ENCODE measurements at places on chromosomes 13 and 19.

DNA sequence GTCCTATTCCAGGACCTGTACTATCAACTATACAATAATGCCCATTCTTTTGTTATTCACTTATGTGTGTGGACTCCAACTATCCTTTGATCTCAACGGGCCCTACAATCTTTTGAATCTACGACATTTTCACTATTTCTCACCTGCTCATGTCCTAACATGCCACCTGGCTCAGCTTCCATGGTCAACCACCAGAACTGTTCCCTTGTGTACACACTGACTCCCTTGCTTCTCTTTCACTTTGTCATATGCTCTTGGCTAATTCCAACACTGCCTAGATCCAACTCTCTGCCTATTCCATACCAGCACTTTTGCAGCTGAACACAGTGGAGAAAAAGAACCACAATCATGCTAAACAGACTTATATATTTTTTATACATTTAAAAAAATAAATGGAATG, 53.1 kb downstream of the MICU2 start:
- no peak for DNase-seq

DNA sequence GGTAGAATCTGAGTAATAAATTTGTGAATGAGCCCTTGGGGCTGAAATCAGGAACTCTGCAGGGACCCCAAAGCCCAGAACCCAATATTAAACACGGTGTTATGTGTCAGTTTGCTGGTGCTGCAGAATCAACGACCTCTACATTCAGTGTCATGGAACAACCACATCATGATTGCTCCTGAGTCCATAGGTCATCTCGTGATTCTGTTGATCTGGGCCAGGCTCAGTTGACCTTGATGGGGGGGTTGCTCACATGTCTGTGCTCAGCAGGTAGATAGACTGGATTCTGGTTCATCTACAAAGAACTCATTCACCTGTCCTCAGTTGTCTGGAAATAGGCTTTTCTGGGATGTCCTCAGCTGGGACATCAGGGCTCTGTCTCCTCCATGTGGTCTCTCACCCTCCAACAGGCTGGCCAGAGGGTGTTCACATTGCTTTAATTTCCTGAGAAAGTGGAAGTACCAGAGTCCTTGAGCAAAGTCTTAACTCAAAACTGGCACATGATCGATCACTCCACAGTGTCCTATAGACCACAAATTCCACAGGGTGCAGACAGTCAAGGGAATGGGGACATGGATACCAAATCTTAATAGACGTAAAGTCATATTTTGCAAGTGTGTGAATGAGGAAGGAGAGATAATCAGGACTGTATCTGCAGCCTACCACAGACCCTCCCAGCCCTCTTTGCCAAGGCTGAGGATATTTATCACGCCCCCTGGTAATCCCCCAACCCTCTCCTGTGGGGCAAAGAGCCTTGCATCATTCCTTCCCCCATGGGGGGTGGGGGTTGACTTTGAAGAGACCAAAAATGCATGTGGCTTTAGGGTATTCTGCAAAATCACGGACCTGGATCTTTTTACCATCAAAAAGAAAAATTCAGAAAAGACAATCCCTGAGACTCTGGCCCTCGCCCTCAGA, 39.3 kb upstream of the IGFL1 start:
- no peak for DNase-seq

GRCh38 chr19:33416307-33417215, 43.1 kb downstream of the CEBPG start:
- DNase-seq: peak; percentile 68

GRCh38 chr13:102869948-102870676, 24.3 kb downstream of the ERCC5 start:
- no peak for DNase-seq

DNA sequence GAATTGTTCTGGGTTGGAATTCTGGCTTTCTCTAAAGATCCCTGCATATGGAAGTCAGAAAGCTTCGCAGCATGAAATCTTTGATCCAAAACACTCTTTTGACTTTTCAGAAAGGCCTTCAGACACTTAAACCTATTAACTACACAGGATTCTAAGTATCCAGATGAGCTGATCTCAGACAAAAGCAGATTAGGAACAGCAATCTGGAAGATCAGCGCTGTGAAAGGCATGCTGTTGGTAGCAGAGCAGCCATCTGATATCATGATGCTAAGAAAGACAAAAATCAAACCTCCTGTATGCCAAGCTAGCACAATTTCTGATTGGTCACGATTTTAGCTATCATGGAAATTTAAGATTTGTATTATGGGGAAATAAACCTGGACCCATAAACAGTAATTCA, 589.9 kb downstream of the GPC5 start:
- no peak for DNase-seq

DNA sequence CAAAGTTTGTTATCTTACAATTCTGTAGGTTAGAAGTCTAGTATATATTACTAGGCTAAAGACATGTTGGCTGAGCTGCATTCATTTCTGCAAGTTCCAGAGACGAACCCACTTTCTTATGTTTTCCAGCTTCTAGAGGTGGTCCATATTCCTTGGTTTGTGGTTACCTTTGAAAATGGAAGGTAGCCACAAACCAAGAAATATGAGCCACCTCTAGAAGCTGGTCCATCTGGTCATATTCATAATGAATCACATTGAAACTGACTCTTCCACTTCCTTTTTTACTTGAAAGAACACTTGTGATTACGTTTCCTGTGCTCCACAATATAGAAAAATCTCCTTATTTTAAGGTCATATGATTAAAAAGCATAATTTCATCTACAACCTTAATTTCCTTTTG, 943.0 kb upstream of the PCDH9 start:
- no peak for DNase-seq

- no peak for DNase-seq
These were observed 9.7 kb upstream of the MEF2B start for GRCh38 chr19:19179548-19180441.

GRCh38 chr19:48813123-48813913, 2.5 kb upstream of the BCAT2 start:
- no peak for DNase-seq

DNA sequence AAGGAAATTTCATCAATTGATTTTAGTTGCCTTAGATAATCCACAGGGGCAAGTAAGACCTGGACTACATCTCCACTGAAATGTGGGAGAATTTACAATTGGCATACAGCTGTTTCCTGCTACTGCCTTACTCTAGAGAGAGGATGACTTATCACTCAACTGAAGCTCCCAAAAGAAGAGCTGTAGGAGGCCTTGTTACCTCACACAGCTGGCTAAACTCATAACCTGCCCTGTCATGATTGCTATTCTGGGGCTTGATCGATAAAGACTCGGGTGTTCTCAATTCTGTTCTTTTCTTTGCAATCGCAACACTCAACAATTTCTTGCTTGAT, 1396.4 kb downstream of the EFNB2 start:
- DNase-seq: no peak

DNA sequence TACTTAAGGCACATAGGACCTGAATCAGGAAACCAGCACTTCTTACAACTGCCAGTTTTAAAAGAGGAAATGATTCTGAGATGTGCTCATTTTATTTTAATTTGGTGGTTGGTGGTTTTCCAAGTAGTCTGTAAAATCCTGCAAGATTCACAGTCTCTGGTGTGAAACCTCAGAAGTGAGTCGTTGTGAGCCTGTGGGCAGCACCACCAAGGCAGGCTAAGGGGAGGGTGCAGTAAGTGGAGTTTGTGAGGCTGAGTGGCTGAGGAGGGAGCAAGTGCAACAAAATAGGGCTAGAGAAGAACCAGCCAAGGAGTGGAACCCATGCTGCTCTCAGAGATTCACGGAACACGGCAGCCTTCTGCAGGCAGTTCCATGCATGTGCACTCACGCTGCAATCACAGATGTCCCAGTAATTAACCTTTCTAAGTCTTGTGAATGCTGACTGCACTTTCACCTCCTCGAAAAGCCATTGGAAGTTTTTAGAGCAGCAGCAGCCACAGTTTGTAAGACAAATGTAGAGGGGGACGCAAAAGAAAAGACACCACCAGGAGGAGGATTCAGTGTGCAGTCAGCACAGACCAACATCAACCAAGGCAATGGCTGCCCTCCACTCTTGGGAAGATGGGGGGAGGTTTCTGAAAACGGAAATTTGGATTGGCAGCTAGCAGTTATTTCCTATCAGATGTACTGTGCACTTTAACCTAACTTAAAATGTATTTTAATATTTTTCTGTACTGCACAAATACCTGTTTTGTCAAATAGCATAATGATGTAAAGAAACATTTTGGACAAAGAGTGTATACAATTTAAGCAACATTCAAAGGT, 44.9 kb downstream of the ESD start:
- DNase-seq: no peak

GRCh38 chr19:37511821-37512220, 5.1 kb downstream of the ZNF793 start:
- no peak for DNase-seq

DNA sequence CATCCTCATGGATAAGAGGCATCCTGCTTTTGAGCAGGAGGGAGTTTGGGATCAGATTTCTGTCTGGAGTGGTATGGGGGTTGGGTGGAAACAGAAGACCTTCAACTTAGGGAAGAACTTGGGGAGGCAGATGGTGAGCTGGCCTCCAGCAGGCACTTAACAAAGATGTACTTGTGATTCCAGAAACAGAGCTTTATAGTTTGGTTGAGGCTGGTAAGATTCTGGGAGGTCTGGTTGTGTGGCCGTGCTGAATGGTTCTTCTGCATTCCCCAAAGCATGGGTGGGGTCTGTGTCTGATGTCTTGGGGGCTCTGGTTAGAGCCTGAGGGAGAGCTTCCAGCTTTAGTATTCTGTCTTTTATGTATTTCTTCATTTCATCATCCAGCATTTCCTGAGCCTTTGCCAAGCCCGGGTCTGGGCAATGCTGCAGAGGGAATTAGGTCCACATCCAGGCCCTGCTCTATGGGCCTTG, 4.8 kb downstream of the MEGF8 start:
- DNase-seq: no peak

- DNase-seq: no peak
These were observed 343.2 kb downstream of the KCNRG start for GRCh38 chr13:50358231-50359040.

DNA sequence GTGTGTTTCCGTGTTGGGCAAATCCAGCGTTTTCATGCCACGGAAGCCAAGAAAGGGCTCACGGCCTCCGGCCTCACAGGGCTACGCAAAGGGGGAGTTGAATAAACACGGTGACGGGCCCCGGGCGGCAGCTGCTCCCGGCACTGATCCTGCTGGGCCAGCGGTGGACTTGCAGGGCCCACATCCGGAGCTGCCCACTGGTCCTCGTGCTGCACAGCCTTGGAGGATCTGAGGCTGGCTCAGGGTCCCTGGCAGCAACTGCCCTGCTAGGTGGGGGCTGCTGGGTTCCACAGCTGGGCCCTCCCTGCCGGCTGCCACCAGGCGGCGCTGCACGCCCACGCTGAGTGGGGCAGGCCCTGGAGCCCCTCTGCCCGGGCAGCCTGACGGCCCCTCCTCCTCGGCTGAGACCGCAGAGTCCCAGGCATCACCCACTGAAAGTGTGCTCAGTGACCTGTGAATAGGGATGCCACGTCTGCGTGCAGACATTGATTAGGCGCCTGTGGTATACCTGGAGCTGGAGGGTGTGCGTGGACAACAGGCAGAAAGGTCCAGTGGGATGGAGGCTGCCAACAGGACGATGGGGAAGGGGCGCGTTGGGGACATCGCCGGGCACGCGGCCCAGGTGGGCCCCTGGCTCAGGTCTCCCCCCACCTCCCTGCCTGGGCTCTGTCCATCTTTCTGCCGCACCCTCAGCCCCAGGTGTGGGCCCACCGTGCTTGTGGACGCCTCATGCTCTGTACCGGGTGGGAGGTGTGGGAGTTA, 5.3 kb upstream of the HCN2 start:
- DNase-seq: peak; percentile 50

DNA sequence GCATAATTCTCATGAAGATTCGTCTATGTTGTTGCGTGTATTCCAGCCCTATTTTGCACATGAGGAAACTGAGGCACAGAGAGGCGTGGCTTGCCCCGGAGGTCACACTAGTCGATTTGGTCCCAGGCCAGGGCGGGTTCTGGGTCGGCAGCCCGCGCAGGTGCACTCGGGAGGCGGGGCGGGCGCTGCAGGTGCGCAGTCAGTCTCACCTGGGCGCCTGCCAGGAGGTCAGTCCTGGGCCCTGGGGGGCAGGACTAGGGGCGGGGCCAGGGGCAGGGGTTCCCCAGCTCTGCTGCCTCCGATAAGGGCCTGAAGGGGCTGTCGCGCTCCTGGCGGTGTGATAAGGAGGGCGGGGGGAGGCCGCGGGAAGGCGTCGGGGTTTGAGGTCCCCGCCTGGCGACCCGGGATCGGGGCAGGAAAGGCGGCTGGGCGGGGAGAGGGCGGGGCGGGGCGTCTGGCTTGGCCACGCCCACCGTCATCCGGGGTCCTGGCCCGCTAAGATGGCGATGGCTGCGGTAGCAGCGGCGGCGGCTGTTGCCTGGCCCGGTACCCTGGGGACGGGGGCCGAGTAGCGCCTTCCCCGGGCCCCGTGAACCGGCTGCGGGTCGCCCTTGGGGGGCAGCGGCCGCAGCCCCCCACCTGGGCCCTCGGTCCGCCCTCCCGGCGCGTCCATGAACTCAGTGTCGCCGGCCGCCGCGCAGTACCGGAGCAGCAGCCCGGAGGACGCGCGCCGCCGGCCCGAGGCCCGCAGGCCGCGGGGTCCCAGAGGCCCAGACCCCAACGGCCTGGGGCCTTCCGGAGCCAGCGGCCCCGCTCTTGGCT, at the start of gene ATG4D:
Gene ATG4D (plus strand): TSS at position 485 of the 822 bp plus-strand sequence. CDS start 187 bp downstream, at position 672.
- DNase-seq: peak; percentile 83

- no peak for DNase-seq
These were observed 525.9 kb downstream of the FGF9 start for GRCh38 chr13:22196777-22197176.

GRCh38 chr13:46580362-46580839, 27.4 kb downstream of the LRCH1 start:
- no peak for DNase-seq

- no peak for DNase-seq
These were observed 29.8 kb downstream of the ARHGAP35 start for GRCh38 chr19:46890423-46891170.

GRCh38 chr13:20363172-20363571, 131.1 kb upstream of the GJB6 start:
- no peak for DNase-seq

DNA sequence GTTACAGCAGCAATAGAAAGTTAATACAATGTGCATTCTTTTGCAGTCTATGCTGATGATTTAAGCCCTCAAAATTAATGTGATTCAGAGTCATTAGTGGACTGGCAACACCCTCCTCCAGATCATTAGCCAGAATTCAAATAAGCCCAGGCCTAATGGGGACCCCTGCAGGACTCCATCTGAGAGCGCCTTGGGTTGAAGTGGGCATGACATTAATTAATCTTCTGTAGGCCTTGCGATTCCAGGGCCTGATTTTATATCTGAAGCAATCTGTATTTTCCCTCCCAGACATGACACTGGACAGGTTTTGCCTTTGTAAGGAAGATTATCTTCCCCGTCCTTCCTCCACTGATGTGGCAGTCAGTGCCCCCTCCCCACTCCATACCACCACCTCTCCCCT, 442.9 kb downstream of the FOXO1 start:
- no peak for DNase-seq

GRCh38 chr13:92054389-92054788, 656.0 kb downstream of the GPC5 start:
- no peak for DNase-seq

All from CD4-positive, CD25-positive, alpha-beta regulatory T cell (primary cell).